Stimulated activated CD4-positive, alpha-beta T cell treated with anti-CD3 and anti-CD28 coated beads, Interleukin-1b, Interleukin-23, amount 100 ng/mL, for 4 hours (primary cell): ENCODE measurements at places on chromosomes 3 and 15.

DNA sequence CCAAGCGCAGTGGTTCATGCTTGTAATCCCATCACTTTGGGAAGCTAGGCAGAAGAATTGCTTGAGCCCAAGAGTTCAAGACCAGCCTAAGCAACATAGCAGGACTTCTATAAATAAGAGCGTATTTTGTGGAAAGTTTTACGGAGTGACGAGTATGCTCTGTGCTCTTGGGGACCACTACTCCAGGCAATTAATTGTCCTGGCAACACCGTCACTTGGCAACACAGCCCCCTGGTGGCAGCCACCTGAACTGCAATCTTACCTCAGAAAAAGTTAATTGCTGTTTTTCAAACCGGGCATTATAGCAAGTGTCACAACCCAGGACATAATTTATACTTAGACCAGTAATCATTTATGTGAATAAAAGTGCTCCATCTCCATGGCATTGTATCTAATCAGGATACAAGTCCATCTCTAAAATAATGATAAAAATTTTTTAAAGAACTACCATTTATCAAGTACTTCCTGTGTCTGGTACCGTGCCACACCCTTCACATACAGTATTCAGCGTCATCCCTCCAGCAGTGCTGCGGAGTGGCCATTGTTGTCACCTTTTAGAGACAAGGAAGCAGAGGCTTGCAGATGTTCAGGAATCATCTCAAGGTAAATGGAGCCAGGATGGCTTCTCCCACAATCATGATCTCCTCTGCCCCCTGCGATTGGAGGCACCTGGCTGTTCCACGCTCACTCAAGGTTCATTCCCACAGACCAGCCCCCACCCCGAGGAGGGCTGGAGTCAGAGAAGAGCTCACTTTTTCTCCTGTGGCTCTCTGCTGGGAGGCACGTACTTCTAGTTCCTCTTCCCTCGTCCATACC is 34.5 kb downstream of the PLA2G4D start:
- DNase-seq = peak; percentile 70

DNA sequence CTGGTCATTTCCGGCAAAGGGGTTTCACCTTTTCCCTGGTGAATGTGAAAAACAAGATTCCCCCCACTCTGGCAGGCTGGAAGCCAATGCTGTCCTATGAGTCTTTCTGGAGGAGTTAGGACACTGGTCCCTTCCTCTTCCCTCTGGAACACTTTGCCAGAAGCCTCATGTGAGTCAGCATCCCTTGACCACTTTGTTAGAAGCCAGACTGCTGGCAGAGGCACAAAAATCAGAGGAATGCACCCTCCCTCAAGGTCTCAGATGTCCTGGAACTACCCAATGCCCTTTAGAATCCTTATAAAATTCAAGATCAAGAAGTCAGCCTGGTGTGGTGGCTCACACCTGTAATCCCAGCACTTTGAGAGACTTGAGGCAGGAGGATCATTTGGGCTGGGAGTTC is 26.6 kb downstream of the ITGB5 start:
- no peak for DNase-seq

GRCh38 chr3:45682311-45682710 is 6.9 kb upstream of the SACM1L start:
- DNase-seq = no peak

GRCh38 chr15:100524326-100524725 is 4.4 kb downstream of the CERS3 start:
- no peak for DNase-seq

DNA sequence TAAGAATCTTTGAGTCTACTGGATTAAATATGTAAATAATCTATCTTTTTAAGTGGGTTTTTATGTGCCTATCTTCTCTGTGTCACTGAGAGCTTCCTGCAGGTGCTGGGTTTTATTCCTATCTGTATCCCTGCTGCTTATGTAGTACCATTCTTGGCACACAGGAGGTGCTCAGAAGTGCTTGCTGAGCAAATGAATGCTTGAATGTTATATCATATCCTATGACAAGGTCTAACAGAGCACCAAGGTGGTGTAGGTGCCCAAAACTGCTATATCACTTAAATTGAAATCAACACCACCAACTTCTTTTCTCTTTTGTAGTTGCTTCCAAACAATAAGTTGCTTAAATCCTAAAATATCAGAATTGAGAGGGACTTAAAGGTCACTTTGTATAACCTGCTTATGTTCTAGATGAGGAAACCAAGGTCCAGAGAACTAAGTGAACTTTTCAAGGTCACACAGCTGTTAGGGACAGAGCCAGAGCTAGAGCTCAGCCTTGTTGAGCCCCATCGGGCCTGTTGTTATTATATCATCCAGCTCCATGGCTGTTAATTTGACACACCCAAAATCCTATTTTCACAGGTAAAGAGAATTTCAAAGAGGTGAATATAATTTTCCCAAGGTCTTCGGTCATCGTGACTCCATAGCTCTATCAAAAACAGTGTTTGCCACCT is 46.0 kb downstream of the CCNL1 start:
- DNase-seq = no peak

GRCh38 chr3:110106805-110107204 is 769.5 kb upstream of the DPPA4 start:
- no peak for DNase-seq

DNA sequence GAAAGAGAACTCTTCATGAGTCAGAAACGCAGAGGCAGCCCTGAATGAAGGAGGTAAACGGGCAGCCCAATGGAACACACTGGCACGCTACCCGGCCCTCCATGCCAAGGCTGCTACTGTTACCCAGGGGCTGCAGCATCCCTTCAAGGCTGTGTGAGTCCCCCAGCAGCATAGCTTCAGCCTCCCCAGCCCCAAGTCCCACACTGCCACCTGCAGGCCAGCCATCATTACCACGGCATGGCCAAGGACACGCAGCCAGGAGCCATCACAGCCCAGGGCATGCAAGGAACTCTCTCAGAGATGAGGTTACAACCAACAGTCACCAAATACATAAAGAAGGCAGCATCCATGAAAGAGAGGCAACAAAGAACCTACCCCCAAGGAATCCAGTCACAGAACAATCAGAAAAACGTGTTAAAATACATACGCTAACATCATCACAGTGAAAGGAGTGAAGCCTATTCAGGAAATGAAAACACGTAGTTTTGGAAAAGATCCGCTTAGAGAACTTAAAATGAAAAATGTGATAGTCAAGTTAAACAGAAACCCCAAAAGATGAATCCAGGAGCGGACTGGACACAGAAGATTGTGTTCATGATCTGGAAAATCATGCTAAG is 22.4 kb downstream of the PLA2G4F start:
- DNase-seq = peak; percentile 23

DNA sequence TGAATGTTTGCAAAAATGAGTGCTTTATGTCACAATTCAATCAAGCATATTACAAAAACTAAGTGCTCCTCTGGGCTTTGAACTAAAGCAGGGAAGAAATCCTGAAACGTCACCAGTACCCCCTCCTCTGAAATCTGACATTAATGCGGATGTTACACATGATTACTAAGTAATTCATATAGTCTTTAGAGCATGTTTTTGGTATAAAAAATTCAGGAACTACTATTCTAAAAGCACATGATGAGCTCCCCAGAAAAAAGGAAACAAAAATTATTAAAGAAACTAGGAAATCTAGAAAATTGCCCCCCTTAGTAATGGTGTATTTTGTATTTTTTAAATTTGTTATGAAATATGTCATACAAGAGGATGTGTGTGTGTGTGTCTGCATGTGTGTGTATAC is 87.7 kb downstream of the MYO5A start:
- no peak for DNase-seq

- no peak for DNase-seq
These were observed 76.1 kb downstream of the CHRD start for GRCh38 chr3:184455991-184456390.

DNA sequence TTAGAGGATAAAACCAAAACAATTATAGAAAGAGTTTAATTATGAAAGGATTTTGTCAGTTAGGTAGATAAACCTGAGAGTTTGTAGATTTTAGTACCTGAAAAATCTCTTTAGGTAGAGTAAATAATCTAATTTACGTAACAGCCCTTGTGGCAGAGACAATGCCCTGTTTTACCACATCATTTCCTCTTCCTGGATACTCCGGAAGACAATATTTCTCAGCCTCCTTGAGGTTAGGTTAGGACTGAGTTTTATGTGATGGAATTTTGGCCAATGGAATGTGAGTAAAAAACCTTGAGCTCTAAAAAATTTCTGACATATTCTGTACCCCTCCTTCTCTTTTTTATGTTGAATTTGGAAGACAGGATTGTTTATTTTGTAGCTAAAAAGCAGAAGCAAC is 50.7 kb upstream of the TPRG1 start:
- DNase-seq = no peak

DNA sequence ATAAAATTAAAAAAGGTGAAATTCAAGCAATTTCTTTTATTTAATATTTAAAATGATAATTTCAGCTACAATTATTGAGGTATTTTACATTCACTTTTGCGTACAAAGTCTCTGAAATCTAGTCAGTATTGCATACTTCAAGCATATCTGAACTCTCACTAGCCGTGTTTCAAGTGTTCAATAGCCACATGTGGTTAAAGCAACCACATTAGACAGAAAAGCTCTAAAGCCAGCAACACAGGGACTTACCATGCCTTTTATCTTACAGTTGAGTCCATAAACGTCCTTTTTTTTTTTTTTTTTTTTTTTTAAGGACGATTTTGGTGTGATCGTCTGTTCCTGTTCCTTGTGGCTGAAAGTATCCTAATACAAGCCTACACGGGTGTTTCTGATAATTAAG is 257.0 kb upstream of the RGMA start:
- no peak for DNase-seq
